ENCODE measurements at places on chromosomes 3 and 15.

DNA sequence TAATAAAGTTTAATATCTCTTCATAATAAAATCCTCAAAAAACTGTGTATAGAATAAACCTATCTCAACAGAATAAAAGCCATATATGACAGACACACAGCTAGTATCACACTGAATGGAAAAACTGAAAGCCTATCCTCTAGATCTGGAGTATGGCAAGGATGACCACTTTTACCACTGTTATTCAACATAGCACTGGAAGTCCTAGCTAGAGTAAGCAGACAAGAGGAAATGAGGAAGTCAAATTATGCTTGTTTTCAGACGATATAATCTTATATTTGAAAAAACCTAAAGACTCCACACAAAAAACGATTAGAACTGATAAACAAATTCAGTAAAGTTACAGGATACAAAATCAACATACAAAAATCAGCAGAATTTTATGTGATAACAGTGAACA, 57.4 kb upstream of the DIPK2A start:
- no peak for DNase-seq

DNA sequence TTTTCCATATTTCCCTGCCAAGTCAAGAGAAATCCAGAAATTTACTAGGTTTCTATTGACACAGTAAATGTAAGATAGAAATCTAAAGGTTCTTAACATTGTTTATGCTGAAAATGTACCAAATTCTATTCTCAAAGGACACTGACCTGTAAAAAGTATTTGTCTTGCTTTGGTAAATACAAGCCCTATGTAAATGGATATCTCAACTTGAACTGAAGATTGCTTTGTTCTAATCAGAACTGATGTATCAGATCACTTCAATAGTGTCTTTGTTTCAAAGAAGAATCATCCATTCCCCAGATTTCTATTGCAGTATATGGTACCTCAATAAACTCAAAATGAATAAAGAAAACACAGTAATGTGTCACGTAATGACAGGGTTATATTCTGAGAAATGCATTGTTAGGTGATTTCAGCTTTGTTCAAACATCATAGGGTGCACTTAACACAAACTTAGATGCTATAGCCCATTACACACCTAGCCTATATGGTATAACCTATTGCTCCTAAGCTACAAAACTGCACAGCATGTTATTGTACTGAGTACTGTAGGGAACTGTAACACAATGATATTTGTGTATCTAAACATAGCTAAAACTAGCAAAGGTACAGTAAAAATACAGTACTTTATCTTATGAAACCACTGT, 143.5 kb upstream of the NECTIN3 start:
- no peak for DNase-seq

DNA sequence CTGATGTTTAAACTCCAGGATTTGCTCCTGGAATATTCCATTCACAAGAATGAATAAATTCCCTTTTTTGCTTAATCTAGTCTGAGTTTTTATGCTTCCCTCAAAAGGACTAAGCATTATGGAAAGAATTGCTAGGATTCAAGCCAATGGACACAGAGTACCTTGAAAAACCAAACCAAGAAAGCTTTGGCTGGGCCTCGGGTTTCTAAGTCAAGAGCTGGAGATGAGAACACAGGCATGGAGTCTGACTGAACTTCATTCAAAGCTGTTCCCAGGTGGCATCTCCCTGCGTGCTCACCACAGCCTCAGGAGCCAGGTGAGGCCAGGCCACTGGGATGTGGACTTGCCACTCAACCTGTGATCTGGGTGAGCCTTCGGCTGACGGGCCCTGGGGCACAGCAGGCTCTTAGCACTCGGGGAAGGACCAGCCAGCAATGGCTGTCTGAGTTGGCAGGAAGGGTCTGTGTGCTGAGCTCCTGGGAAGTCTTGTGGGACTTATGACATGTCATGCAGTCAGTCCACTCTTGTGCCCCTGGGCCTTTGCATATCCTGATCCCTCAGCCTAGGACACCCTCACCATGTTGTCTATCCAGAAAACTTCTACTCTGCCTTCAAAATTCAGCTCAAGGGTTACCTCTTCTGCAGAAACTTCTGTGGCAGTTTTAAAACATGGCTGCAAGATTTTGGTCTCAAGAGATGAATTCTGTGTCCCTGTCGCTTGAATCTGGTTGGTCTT, 21.8 kb downstream of the CRABP1 start:
- no peak for DNase-seq

- no peak for DNase-seq
Measured at GRCh38 chr15:49462232-49462844, 39.3 kb downstream of the FGF7 start.

DNA sequence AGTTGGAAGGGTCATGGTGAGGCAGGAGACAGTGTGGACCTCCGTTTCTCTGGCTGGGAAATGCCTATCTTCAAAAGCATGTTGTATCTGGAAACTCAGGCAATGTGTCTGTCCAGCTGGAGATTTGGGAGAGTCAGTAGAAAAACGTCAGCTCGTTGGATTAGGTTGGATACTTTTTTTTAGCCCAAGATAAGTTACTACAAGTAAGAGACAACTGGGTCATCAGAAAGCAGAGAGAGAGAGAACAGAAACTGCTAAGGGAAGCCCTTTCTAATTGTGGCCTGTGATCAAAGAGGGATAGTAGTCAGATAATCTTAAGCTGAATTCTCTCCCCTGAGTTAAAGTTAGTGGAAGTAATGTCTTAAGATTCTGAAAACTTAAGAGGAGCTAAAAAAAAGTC, 78.9 kb upstream of the ZNF280D start:
- DNase-seq = no peak

- DNase-seq = peak; percentile 70
Measured at GRCh38 chr3:41726891-41727290, 235.0 kb downstream of the ULK4 start.

GRCh38 chr3:178707311-178708031, 171.2 kb downstream of the KCNMB2 start:
- no peak for DNase-seq

DNA sequence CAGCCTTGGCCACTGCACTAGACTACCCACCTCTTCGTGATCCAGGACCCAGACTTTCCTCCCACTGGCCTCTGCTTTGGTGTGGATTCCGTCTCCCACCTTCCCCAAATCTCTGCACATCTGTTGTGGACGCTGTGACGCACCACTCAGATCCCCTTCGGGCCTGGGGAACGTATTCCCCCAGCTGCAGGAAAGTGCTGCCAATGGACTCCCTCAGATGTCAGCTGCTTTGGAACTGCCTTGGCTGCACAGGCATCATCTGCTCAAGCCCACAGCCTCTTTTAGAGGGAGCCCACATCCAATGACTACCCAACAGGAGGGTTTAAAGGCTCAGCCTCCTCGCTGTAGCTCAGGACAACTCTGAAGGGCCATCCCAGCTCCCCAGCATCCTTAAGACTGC, 134.2 kb upstream of the RAD18 start:
- DNase-seq = no peak

DNA sequence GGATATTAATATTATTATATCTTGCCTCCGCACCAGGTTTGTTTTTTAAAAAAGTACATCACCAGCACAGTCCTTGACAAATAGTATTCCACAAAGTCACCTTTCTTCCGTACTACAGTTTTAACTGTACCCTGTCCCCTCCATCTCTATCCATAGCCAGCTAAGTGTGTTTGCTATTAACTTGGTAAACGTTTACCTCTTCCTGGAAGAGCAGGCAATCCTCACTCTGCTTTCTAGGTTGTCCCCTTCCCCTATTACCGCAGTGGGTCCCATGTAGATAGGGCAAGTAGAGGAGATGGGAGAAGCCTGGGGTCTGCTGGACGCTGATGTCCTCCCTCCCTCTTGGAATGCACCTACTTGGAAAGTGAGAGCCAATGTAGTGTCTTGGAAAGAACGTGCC, 83.9 kb upstream of the ETV5 start:
- DNase-seq = no peak

DNA sequence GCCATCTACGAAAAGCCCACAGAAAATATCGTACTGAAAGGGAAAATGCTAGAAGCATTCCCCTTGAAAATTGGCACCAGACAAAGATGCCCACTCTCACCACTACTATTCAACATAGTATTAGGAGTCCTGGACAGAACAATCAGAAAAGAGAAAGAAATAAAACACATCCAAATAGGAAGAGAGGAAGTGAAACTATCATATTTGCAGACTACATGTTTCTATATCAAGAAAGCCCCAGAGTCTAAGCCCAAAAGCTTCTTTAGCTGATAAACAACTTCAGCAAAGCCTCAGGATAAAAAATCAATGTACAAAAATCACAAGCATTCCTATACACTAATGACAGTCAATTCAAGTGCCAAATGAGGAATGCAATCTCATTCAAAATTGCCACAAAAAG, 15.6 kb downstream of the OR5K3 start:
- DNase-seq = no peak

DNA sequence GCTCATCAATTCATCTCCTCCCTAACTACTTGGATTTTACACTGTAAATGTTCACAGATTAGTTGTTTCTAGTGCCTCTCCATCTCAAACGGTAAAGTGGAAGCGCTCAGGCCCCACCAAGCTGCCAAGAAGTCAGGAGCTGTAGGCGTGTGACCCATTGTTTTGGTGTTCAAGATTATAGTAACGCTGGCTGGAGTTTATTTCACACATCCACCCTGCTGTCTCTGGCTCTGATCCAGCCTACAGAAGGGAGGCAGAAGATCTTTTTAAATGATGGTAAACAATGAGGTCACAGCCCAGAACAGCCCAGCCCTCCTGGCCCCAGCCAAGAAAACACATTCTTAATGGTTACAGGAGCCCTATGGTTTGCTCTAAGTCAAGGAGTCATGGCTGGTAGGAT, 25.7 kb upstream of the GALNT15 start:
- DNase-seq = peak; percentile 93

- no peak for DNase-seq
Measured at GRCh38 chr15:57382215-57382614, 5.9 kb downstream of the CGNL1 start.

- no peak for DNase-seq
Measured at GRCh38 chr3:15969874-15970640, 172.3 kb upstream of the ANKRD28 start.

DNA sequence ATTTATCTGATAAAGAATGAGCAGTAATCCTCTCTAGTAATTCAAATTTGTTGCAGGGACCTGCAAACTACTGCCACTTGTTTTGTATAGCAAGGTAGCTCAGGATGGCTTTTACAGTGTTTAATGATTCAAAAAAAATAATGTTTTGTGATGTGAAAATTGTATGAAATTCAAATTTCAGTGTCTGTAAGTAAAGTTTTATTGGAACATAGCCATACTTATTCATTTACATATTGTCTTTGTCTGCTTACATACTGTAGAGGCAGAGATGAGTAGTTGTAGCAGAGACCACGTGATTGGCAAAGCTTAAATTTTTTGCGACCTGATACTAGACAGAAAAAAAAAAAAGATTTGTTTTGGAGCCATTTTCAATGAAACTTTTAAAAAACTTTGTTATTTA, 6.5 kb upstream of the UTS2B start:
- DNase-seq = no peak

DNA sequence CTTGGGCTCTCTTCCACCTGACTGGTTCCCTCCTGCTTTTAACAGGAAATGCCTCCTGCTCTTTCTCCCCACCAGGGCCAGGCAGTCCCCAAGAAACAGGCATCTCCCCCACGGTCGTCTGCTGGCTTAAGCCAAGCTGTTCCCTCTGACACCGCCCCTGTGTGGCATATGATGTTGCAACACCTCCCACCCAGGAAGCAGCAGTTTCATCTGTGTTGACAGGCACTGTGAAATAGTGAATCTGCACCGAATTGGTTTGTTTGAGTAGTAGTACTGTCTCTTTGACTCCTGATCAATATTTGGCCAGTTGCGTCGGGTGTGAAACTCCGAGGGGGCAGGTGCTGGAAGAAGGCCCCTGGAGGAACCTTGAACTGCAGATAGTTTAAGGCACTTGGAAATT, 188.8 kb downstream of the FEZF2 start:
- no peak for DNase-seq

- DNase-seq = no peak
Measured at GRCh38 chr15:30917675-30918074, 14.0 kb downstream of the FAN1 start.

DNA sequence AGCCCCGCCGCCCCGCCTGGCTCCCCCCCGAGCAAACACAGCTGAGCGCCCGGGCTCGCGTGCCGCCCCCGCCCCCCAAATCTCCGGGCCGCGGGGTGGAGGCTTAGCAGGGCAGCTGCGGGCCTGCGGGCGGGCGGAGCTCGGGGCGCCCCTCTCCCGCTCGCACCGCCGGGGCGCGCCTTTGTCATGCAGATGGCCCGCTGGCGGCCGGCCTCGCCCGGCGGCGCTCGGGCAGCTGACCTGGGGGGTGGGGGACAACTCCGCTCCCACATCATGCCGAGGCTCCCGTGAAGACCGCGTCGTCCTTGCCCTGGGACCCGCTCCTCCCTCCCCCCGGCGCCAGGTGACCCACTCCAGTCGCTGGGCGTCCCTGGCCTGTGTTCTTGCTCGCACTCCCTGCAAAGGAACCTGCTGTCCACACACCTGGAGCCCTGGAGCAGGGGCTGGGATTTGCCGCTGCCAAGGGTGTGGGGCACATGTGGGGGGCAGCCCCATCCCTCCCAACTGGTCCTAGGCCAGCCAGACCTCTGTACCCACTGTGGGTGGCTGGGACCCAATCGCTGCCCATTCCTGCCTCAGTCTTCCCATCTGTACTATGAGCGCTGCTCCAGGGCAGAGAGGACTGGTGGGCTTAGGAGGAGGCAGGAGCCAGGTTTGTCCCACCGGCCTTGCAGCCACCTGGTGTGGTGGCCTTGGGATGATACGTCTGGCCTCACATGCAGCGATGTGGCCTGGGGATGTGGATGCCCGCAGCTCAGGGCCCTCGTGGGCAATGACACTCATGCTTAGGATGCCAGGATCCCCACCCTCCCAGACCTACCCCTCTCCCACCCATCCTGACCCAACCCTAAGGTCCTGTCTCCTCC, 33.5 kb downstream of the DNAJB8 start:
- no peak for DNase-seq

DNA sequence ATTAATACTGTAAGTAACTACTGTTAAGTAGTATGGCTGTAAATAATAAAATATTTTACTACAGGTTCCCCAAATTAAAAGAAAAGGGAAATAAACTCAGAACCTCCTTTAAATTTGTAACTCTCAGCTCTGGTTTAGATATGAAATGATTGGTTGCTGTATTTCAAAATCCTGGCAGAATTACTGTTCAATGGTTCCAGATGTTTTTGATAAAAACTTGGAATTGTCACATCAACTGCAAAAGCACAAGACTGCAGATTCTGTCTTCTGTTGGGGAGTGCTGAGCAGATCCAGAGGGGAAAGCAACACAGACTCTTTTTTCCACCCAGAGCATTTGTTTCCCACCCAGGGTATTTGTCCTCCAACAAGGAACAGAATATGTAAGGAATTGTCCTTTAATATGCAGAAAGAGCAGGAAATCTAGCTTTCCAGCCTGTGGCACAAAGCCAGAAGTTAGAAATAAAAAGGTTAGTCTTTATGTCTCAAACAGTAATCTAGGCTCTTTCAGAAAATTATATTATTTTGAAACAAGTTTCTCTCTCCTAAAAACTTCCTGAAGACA, 178.1 kb downstream of the KLHL25 start:
- DNase-seq = no peak

- peak; percentile 60 for DNase-seq
Measured at GRCh38 chr15:50977162-50977561, 68.7 kb downstream of the AP4E1 start.

DNA sequence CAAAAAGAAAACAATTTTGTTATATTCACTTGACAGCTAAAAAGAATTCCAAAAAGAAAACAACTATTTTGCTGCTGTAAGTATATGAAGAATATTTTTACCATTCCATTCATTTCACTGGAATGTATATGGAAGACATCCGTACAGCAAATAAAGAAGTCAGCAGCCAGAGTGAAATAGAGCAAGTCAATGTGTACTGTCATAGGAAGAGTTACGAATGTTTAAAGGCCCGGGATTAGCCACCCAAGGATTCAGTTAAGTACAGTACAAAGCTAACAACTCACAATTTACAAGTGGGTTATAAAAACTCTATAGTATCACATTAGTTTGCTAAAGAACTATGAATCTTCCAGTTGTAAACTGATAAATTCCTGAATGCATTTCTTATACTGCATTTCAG, 14.4 kb upstream of the XXYLT1 start:
- no peak for DNase-seq

Measured in astrocyte (in vitro differentiated cells and primary cell).